Stimulated activated CD8-positive, alpha-beta memory T cell treated with anti-CD3 and anti-CD28 coated beads, Interleukin-4, amount 100 ng/mL, for 1 hour (primary cell): ENCODE measurements at places on chromosomes 12 and 14.

- DNase-seq: no peak
These were observed 104.0 kb downstream of the STAB2 start for GRCh38 chr12:103691063-103691462.

- no peak for DNase-seq
These were observed 60.2 kb downstream of the PDE6H start for GRCh38 chr12:15033029-15033428.

DNA sequence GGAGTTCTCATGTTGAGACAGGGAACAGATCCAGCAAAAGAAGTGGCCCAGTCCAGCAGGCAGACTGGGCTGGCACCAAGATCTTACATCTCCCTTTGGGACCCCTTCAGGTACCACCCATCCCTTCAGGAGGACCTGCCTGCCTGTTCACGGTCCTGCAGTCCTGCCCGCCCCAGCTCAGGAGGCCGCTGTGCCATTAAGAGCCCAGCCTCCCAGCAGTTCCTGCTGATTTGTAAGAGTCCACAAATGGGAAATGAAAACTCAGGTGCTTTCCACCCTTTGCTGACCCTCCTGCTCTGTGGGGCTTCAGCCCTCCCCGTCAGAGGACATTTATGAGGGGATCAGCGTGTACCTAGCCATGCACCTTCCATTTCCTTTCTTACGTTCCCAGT lies 39.5 kb downstream of the C14orf132 start:
- no peak for DNase-seq

DNA sequence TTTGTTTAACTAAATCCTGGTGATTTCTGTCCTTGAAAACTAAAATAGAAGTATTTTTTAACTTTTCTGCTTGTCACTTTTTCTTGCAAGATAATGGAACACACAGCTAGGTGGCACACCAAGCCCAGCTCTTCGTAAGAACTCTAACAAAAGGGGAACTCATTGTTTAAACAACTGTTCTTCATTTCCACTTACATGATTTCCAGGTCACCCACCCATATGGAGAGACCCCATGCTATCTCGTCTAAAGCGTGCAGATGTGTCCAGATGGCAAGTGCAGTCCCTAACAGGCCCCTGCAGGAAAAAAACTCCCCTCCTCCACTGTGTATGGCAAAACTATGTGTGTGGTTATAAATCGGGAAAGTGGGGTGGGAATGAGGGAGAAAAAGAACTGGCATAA lies 43.3 kb upstream of the NT5DC3 start:
- DNase-seq: no peak

DNA sequence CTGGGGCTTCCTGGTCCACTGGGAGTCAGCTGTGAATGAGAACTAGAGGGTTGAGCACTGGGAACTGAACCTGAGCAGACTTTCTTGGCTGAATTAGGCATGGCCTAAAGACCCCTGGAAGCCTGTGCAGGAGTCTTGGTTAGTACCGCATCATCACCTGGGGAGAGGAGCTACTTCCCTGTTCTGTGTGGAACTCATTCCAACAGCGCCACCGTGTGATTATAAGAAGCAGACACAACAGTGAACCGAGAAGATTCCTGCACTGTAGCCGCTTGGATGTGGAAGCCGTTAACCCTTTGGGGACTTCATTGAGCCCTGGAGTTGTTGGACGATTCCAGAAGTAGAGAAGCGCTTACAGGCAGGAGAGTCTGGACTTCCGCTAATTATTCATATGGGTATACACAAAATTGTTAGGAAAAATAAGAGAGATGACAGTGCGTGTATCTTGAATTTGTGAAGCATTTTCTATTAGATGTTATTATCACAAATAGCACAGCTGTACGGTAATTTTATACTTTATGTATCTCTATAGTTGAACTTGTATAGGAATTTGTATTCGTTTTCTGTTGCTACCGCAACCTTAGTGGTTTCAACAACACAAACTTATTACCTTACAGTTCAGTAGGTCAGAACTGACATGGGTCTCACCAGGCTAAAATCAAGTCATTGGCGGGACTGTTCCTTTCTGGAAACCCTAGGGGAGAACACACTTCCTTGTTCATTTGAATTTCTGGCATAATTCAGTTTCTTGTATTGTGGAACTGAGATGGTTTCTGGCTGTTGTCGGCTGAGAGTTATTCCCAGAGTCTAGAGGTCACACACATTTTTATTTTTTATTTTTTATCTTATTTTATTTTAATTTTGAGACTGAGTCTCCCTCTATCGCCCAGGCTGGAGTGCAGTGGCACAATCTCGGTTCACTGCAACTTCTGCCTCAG lies 100.7 kb downstream of the C2CD5 start:
- peak; percentile 32 for DNase-seq

DNA sequence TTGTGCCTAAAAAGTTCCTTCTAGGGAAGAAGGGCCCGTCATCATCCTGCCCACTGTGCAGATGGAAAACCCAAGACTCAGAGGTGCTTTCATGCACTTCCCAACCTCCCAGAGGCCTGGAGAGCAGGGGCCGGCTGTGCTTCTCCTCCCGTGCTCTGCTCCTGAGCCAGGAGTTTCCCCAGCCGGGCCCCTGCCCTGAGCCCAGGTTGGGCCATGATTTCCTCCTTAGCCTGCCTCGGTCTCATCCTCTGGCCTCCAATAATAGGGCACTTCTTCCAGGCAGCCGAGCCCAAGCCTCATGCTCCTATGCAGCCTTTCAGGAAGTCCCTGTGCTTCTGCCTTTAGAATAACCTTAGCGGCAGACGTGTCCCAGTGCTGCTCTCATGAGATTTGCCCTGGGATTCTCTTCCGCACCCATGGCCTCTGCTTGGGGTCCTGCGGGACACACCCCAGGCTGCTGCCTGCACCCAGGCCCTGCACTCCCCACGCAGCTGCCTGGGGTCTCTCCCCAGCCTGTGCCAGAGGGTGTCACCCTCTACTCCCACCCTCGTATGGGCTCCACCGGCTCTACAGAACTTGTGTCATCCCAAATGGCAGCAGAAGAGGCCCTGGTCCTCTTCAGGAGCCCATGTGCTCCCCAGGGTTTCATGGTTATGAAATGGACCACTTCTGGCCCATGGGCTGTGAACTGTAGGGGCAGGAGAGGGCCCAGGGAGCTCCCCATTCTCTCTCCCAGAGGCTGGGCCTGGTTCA lies 359.3 kb downstream of the ADGRD1 start:
- no peak for DNase-seq

DNA sequence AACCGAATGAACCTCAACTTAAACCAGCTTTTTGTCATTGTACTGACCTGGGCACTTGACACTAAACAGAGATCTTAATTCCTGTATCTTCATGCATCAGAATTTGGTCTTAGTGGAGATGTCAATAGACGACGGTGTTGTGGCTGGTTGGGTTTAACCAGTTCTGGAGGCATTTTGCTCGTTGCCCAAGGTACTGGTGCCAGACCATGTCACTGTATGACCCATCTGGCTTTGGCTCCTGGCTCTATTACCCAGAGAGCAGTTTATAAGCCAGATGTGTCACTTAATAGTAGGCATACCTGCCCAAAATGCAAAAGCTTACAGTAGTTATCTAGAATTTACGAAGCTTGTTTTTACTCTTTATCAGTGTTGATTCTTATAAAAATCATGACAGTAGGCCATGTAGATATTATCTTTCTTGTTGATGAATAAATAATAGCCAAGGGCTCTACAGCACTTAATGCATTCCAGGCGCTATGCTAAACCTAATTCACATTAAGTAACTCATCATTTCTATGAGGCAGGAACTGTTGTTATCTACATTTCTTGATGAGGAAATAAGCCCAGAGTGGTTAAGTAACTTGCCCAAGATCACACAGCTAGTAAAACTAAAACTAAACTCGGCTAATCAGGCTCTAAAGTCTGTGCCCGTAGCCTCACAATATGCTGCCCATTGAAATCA lies 179.7 kb upstream of the HIF1A start:
- no peak for DNase-seq

- DNase-seq: no peak
These were observed 279.9 kb downstream of the RPS29 start for GRCh38 chr14:49306152-49306751.

DNA sequence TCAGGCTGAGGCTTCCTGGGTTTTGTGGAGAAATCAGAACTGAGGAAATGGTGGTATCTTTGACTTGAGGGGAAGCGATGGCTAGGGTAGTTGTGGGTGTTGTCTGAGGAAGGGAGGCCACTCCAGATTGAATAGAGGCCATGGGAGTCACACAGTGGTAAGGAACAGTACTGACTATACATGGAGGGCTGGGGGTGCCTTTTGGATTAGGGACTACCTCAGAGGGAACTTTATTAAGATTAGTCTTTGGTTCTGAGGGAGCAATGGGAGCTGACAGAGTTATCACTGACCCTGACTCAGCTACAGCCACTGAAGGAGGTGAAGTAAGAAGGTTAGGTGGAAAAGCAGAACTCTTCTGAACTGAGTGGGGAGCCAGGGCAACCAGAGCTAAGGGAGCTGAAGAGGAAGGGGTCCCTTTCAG lies 4.4 kb downstream of the NACA start:
- no peak for DNase-seq
